Right renal pelvis (tissue), 4 donors: ENCODE measurements at places on chromosomes 5 and 9. TPM values are rescaled to one million over a fixed set of nuclear protein-coding genes. Genes with fewer than 3 reads are reported as not detected.

- no peak for DNase-seq
Observed at GRCh38 chr5:96489532-96489931, 56.5 kb upstream of the PCSK1 start.

Gene DAB2
- polyA plus RNA-seq: 191 TPM

DNA sequence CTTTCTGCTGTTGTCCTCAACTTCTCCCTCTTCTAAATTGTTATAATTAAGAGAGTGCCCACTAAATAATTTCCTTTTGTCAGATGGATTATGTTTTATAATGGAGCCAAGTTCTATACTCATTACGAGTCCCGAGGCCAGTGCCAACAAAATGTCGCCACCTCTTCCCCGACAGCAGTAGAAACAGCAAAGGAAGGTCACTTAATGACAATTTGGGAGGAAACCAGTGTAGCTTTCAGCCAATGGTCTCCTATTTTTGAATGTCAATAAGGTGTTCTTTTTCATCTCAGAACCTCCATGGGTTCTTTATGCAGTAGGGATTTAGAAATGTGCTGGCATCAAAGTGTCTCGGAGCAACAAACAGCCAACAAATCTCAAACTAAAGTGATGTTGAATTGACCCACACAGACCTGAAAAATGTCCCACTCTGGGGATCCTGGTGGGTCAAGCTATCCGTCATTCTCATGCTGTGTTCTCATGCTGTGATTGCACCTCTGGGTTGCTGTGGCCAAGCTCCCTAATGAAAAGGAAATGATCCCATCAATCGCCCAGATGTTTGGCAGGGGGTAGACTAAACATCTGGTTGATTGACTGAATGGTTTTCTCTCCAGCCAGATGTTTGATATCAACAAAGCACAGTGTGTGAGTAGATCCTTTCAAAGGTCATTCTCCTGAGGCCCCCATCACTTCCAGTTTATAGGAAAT, 291.9 kb downstream of the DMAC1 start:
- no peak for DNase-seq

- no peak for DNase-seq
Observed at GRCh38 chr9:116816484-116816883, 129.4 kb downstream of the TRIM32 start.

Gene C9orf153
- 0.16 TPM for polyA plus RNA-seq

- DNase-seq: no peak
Observed at GRCh38 chr9:21527579-21527978, 45.5 kb upstream of the IFNE start.

Gene IL3
- polyA plus RNA-seq: not detected

DNA sequence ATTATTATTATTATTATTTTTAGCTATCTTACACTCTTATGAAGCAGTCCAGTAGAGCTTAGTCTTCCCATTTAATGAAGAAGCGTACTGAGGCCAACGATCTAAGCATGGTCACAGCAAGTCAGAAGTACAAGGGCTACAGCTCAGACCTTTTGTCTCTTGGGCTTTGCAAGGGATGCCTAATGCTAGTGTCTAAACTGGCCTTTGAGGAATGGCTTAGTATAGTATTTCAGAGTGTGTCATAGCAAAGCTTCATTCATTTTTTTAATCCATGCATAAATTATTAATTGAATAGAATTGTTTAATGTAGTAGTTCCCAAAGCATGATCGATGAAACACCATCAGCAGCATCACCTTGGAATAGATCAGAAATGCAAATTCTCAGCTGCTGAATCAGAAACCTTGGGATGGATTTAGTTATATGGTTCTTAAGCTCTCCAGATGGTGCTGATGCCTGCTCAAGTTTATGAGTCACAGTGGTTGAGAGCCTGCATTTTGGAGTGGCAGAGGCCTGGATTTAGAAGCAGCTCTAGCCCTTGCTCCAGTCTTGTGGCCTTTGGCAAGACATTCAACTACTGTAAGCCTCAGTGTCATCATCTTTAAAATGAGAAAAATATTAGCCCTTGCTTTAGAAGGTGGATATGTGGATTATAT, 6.1 kb downstream of the IL12B start:
- DNase-seq: no peak

GRCh38 chr5:123871373-123871772, 359.4 kb downstream of the CSNK1G3 start:
- no peak for DNase-seq

Gene GRIN3A
- polyA plus RNA-seq: 3.1 TPM

GRCh38 chr5:113302120-113302519, 132.7 kb downstream of the TSSK1B start:
- no peak for DNase-seq

Gene GFI1B
- 0.67 TPM for polyA plus RNA-seq

DNA sequence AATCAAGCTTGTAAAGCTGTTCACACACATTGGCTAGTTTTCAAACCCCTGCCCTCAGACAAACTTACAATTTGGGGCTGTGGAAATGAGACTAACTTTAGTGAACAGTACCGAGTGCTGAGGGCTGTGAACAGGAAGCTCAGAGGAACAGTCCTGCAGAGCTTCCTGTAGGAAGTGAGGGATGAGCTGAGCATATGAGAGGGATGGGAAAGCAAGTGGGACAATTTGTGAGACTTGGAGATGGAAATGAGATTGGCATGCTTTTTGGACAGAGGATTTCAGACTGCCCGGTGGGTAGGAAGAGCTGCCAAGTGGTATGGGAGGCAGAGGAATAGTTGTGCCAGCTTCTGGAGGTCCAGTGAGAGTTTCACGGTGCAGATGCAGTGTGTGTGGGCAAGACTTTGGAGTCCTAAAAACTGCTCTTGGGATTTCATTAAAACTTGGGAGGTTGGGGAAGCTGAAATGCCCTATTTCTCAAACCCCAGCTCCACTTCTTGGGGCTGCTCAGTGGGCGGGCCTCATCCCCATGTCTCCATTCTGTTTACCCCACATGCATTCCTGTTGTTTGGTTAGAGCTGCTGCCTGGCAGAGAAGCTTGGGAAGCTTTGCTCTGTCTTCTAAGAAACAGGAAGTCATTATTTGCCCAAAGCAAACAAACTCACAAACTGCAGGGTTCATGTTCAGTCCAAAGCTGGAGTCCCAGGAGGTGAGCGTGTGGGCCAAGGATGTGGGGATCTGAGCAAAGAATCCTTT, 267.5 kb downstream of the ZSWIM6 start:
- no peak for DNase-seq

DNA sequence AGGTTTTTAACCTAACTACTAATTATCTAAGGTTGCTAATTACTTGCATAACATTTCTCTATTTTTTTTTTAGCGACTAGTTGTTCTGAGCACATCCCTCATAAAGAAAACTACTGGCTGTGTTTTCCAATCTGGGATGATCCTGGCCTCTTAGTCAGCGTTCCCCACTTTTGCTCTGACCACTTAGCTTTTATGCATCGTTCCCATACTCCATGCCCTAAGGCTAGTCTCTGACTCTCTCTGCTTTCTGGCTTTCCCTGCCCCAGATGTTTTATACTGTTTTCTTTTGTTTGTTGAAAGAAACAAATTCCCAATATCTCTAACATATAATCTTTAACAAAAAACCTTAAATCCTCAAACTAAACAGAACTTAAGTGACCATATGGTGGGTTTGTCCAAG, 217.9 kb downstream of the SPATA31D1 start:
- no peak for DNase-seq

DNA sequence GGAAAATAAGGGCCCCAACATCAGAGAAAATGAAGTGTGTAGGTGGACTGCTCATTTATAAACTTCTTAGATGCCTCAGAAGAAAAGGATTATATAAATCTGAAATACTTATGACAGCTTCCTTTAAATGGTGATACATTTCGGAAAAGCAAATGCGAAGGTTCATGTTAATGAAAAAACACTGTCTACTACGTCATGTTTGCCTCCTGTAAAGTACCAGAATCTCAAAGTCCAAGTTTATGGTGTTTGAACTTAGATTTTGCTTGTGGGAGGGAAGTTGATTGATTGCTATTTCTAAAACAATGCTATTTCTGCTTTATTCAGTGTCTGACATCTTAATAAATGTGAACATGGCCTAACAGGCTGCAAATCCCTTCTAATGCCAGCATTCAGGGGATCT, 514.6 kb downstream of the ZNF608 start:
- DNase-seq: no peak

Gene TERT
- polyA plus RNA-seq: 0.22 TPM

GRCh38 chr5:78287833-78288232, 6.7 kb downstream of the AP3B1 start:
- no peak for DNase-seq

Gene NUDT12
- polyA plus RNA-seq: 32.3 TPM

DNA sequence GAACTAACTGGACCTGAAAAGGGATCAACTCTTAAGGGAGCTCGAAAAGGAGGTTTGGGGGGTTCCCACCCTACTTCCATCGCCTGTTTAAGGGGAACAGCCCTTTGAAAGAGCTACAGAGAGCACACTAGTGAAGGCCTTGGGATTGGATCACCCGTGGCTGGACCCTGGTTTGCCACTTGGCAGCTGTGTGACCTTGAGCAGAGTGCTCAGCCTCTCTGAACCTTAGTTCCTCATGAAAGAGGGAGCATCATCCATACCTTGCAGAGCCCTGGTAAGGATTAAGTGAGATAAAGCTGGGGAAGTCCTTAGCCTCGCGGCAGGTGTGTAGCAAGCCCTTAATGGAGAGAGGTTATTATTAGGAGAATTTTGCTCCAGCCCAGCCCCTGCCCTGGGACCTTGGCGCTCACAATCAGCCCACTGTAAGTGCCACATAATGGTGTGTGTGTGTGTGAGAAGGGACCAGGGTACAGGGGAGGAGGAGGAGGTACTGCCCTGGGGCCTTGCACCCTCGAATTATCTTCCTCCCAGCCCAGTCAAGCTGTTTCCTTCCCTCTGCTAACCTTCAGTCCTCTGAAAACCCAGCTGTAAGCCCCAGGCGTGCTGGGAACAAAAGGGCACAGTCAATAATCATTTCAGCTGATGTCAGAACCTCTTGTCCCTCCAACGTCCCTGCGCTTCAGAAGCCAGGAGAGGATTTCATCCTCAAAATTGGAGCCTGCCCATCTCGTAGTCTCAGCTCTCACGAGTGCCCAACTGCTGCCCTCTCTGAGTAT, 42.9 kb downstream of the FOXI1 start:
- DNase-seq: no peak

- DNase-seq: no peak
Observed at GRCh38 chr5:140923601-140924000, 2.5 kb upstream of the PCDHAC1 start.

- DNase-seq: no peak
Observed at GRCh38 chr9:102534031-102534430, 461.1 kb upstream of the CYLC2 start.

DNA sequence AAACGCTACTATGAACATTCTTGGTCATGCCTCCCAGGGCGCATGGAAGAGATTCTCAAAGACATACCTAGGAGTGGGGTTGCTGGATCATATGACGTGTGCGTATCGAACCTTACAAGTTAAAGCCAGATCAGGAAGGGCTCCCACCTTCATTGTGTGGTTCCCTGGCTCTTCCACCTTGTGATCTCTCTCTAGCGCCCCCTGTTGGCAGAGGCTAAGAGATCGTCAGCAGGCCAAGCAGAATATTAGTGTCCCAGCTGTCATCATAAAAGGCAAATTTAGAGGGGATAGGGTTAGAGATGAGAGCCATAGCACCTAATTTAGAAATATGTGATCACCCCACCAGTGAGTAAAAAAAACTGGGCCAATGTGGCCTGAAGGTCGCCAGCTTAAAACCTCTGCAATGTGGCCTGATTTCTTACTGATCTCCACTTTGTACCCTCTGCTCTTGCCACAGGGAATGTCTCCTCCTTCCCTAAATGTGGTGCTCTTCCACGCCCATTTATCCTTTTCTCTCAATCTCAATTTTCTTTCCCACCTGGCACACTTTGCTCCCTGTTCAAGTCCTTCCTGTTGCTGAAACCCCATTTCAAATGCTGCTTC, 91.7 kb upstream of the SHB start:
- DNase-seq: no peak

Gene CNTLN
- polyA plus RNA-seq: 13.5 TPM

DNA sequence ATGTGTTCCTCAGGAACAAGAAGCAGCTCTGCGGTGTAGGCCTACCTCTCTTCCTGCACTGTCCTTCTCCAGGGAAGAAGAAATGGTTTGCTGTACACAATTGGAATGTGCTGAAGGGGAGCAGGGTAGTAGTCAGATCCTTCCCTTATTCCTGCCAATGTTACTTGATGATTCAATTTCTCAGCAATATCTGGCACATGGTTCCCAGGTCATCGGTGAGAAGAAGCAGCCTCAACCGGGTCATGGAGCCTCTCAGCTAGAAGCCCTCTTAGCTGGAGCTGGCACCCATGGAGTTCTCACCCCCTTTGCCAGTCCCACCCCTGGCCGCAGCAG, 36.9 kb downstream of the ACTBL2 start:
- DNase-seq: no peak

DNA sequence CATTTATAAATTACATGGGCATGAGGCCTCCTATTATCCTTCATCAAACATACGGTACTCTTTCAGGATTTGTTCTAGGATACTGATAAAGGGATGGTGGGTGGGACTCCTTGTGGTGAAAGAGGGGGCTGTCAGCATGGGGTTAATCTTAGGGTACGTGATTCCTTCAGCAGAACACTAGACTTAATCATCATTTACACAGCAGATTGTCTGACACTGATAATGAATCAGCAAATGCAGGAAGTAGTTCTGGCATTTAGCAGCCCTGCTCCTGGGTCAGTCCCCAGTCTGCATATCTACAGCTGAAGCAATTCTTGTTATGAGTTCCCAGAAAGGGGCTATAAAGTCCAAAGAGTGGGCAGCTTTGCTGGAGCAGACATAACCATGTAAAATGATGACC, 384.6 kb downstream of the SPOCK1 start:
- DNase-seq: no peak

DNA sequence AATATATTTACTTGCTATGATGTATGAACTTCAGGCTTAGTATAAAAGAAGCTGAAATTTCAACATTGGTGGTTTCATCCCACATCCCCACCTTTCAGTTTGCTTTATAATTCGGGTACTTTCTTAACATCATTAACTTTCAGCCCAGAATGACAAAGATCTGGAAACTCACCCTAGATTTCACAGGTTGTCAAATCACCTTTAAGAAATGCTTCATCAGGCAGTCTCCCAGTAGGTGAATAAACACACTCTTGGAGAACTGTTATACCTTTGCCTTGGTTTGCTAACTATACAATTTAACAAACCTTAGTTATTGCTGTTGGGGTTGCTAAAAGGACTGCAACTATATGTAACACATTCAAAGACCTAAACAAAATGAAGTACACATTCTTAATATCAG, 54.4 kb downstream of the MLANA start:
- no peak for DNase-seq

GRCh38 chr5:89929173-89929572, 480.4 kb downstream of the CETN3 start:
- DNase-seq: no peak

DNA sequence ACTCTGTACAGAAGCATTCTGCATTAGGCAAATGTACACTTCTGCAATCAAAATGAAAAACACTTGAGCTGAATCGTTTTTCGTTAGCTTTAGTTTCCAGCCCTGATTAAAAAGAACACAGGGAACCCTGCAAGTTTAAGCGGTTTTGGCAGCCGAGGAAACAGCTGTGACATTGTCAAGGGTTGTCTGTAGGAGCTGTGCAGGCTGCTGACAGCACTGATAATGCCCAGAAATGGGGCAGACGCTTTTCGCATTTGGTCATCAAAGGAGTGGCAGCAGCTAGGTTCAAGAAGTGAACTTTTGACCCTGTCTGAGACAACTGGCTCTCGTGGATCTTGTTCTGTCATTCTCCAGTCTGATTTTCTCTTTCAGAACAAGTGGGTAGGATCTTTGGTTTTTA, 165.6 kb upstream of the CCDC152 start:
- DNase-seq: no peak

Gene CORO2A
- 3.1 TPM for polyA plus RNA-seq

Gene DRD1
- polyA plus RNA-seq: not detected
